ENCODE measurements at places on chromosomes 2 and 18.

GRCh38 chr2:215526341-215526740, 90.5 kb upstream of the FN1 start:
- DNase-seq = no peak

GRCh38 chr2:236974148-236974547, 111.5 kb upstream of the COPS8 start:
- DNase-seq = no peak

DNA sequence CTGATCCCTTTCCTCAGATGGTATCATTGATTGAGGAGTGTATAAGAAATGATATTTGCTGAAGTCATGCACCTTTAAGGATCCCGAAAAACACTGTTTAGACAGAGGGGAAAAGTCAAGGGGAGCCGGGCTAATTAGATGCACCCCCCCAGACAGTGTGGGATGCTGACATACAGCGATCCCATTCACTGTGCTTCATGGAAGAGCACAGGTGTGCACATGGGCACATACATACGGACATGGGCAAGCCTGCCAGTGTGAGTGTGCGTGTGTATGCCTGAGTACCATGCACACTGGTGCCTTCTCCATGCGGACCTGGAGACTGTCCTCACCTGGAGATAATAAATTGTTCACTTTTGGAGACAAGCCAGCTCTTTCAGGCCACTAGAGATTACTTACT, 22.6 kb downstream of the MEIS1 start:
- DNase-seq = no peak

DNA sequence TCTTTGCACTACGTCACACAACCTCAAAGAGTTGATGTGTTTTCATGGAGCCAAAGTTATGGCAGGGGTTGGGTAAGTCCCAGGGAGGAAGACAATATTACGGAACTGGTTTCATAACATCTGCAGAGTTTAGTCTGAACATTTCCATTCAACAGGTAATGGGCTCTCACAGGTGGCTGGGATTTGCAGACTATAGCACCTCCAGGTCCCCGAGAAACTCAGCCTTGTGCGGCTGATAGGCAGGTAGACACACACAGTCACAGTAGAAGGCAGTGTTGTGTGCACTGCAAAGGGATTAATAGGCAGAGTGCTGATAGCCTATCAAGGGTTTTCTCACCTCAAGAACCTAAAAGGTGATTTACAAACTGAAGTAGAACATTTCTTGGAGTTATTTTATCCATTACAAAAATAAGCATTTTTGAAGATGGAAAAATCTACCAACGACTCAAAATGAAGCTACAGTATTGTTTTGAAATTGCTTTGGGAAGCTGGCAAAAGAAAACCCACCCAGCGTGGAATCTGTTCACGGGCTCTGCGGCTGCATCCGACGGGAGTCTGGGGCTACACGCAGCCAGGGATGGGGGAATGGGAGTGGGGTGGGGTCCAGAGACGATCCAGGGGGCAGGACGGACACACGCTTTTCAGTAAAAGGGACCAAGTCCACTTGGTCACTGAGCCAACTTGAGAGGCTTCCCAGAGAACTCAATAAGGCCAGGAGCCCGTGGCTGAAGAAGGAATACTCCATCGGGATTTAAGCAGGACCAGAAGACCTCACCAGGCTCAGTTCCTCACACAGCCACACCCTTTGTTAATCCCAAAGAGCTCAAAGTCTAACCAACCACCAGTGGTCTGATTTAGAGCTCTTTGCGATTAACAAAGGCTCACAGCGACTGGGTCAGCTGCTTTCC, 82.9 kb downstream of the CHRNA1 start:
- DNase-seq = no peak

DNA sequence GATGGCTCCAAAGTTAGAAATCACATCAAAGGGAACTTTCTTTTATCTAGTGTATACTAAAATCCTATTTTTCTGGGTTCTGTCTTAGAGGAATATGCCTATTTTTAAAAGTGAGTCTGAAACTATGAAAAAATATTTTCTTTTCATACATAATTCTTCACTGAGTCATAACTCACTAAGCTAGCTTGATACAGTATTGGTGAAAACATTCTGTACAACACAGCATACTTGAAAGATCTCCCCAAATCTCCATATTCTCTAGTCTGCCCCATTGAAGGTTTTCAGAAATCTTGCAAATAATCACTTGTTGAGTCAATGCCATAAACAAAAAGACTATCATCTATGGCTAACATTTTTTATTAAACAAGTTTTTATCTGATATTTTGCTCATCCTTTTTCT, 44.5 kb downstream of the COL3A1 start:
- DNase-seq = no peak

DNA sequence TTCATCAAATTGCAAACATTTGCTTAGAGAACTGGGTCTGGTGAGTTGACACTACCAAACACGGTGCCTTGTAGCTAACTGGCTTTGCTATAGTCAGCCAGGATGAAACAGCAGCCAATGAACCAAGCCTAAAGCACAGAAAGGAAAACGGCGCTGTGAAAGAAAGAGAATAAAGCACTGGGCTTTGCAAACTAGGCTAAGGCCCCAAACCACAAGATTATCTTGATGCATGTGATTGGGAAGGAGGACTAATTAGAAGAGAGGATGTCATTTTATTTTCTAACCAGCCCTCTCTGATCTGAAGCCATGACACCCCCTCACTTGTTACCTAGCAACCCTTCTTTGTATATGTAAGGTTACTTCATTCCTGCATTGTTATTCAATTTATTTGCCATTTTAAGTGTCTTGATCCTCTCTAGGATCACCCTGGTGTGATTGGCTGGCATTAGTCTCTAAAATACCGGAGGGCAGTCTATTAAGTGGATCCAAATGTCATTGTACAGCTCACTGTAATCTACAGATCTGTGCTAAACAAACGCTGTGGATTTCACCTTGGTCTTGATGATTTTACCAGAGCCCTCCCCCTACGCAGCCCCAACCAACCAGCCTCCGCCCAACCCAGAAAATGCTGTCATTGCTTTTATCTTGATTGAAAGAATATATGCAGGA, 395.4 kb upstream of the ACVR2A start:
- DNase-seq = peak; percentile 20

GRCh38 chr2:3627500-3628100, 30.4 kb upstream of the ALLC start:
- DNase-seq = no peak

- no peak for DNase-seq
Observed at GRCh38 chr2:33412920-33413319, 63.5 kb upstream of the RASGRP3 start.

GRCh38 chr2:196808083-196808665, 981 bp downstream of the C2orf66 start:
- no peak for DNase-seq

DNA sequence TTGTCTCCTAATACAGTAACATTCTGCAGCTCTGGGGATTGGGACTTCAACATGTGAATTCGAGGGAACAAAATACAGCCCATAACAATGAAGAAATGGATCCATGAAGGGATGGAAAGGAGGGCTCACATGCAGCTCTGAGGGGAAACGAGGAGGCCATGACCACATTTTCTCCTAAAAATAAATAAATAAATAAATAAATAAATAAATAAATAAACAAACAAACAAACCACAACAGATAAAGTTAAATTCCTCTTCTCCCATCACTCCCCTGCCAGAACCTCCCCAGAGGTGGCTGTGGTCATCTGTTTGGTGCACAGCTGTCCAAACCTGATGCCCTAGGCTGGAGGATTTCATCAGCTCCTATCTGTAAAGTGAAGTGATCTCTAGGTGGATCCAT, 42.7 kb downstream of the MAL start:
- DNase-seq = no peak

- no peak for DNase-seq
Observed at GRCh38 chr2:161681046-161681445, 56.8 kb downstream of the SLC4A10 start.

DNA sequence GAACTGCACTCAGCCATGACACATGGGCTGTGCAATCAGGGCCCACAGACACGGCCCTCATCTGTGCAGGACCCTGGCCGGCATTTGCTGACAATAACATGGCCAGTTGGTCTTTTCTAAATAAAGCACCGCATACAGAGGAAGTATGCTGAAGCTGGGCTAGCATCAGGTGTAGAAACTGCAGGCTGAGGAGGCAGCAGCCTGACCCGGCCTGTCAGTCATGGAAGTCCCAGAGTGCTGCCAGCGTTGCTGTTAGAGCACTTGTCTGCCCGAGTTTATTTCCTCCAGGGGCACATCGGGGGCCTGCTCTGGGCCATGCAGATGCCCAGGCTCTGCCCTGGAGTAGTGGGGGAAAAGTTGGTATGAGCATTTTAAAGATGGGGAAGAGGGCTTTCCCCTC, 4.1 kb upstream of the PTPN18 start:
- no peak for DNase-seq

DNA sequence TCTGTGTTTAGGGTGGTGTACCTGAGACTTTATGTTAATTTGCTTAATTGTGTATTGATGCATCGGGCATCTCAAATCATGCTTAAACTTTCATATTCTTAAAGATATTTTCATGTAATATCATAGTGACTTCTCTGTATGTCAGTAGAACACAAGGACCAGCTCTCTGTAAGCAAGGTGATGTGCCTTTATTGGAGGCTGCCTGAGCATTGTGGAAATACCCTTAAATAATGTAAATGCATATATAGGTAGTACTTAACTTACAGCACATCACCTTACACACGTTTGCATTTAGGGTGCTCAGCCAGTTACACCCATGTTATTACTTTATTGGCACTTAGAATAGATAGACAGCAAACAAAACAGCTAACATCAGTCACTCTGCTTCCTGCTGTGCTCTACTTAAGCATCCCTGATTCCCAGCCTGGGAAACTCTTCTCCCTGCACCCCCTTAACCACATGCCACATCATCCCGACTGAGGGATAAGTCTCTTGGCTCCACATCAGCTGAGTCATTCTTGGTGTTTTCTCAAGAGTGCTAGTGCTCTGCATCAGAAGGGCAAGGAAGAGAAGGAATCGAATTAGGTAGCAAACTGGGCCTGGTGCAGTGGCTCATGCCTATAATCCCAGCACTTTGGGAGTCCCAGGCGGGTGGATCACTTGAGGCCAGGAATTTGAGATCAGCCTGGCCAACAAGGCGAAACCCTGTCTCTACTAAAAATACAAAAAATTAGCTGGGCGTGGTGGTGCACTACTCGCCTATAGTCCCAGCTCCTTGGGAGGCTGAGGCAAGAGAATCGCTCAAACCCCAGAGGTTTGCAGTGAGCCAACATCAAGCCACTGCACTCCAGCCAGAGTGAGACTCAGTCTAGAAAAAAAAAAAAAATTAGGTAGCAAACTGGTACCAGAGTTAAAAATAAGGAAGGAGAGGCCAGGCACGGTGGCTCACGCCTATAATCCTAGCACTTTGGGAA, 108.7 kb downstream of the MAP3K20 start:
- no peak for DNase-seq

GRCh38 chr18:72155327-72155726, 388.8 kb downstream of the CBLN2 start:
- no peak for DNase-seq

GRCh38 chr2:20034821-20035220, 16.6 kb downstream of the LAPTM4A start:
- DNase-seq = no peak

DNA sequence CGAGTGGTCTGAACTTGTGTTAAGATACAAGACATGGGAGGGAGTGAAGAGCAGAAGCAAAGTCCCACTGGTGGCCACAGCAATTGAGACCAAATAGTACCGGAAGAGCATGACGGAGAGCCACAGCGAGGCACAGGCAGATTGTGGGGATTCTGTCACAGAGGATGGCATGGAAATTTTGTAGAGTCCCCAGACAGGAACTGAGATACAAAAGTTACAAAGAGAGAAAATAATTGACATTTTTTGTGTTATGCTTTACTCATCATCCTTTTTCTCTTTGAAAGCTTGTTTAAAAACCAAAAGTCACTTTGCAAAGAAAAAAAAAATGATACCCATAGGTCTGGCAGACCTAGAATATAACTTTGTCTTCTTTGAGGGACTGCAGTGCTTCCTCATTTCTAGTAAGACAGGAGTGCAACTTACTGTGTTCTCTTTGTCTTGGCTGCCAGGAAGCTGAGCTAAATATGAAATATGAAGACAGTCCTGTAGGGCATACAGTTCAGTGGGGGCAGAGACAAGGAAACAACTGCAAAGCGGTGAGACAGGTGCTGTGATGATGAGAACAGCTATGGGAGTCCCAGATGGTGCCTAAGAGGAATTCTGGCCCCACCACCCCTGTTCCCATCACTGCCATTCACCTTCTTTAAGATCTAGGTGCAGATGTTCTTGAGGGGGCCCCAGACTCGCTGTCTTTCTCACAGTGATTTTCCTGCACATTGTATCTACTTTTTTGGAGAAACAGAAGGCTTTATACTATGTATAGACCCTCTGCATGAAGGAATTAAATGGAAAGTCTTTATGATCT, 5.2 kb downstream of the ARHGAP25 start:
- DNase-seq = no peak

- no peak for DNase-seq
Observed at GRCh38 chr2:223580951-223581350, 21.2 kb downstream of the SCG2 start.

GRCh38 chr2:54290356-54291025, 34.5 kb upstream of the TSPYL6 start:
- DNase-seq = no peak

DNA sequence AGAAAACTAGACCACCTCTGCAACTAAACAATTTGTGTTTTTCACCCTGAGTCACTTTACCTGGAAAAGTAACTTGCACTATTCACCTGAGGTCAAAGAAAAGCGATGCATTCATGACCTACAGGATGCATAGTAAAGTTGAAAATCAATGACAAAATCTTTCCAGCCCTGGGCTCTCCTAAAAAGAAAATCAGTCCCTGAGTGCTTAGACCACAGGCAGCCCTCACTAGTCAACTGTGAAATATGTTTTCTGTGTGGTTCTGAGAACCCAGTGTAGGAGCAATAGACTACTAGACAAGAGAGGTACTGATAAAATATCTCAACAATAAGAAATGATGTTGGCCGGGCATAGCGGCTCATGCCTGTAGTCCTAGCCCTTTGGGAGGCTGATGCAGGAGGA, 133.1 kb downstream of the TXNL1 start:
- no peak for DNase-seq

DNA sequence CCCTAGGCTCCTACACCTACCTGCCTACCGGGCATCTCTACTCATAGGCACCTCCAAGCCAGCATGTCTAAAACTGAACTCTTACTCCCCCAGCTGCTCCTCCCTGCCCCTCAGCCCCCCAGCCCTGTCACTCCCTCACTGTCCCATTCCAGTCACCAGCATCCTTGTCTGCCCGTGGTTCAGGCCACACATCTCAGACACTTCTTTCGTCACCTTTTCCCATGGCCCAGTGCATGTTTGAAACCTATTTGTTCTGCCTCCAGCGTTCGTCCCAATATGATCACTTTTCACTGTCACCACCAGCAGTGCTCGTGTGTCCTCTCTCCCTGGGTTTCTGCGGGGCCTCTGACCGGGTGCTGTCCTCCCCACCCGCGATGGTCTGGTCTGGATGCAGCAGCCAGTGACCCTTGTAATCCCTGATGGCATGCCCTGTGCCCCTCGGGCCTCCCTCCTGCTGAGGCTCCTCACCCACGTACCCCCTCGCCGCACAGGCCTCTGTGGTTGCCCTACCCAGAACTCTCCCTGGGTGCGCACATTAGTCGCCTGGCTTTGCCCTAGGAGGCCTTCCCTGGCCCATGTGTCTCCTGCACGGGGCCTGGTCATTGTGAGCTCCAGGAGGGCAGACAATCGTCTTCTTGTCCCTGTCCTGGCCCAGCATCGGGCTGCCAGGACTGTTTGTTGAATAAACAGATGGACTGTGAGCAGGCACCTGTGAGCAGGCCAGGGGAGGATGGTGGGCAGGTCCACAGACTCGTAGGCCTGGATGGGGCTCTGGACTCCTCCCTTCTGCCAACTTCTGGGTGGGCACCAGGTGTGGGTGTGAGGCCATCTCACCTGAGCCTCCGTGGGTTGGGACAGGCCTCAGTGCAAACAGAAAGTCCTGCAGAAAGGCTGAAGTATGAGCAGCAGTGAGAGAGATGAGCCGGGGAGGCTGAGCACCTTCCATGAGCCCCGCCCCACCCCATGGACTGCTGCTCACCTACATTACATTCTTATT, 15.5 kb downstream of the LDLRAD4 start:
- no peak for DNase-seq

Measured in stimulated activated CD4-positive, alpha-beta T cell treated with anti-CD3 and anti-CD28 coated beads, Interleukin-15, amount 100 ng/mL, for 24 hours (primary cell).